ENCODE measurements at places on chromosomes 13 and 19.

DNA sequence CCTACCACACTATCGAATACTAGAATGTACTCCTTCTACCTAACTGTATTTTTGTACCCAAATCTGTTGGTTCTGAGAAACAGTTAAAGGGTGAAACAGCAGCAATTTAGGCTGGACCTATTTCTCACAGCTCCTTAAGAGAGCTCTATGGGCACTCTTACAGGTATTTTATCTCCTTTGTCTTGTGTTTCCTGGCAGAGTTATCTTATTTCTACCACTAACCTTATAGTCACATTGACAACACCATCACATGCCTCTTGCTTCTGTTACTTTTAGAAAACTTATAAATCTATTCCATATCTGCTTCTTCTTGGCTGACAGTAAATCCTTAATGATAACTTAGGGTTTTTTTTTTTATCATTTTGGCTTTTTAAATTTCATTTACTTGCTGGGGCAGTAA is 130.7 kb downstream of the MYO16 start:
- DNase-seq = no peak

DNA sequence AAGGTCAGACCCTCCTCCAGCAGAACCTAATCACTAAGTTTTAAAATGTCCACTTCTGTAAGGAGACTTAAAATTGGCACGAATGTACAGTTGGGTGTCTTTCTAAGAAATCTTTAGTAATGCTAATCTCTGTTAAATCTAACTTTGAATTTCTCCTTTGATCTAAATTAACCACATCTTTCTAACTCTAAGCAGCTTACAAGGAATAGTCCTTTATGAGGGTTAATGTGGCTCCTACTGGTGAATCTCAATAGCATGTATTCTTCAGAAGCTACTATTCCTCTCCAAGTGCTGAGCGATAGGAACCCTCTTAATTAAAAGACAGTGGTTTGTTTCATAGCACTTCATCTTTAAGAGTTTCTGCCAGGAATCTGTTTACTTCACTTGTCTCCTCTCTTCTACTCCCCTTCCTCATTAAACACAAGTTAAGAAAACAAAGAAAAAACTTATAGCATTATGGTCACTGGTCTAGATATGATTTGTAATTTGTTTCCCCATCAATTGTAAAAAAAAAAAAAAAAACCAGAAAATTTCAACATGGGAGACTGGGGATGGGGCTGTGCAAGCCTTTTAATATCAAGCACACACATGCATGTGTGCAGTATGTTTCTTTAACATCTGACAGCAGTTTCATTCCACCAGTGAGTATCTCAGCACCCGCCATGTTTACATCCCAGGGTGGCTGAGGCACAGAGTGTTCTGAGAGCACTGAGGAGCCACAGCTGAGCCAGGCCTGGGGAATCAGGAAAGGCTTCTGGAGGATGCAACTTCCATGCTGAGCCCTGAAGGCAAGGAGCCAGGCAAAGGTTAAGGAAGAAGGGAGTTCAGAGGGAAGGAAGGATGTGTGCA is 57.7 kb downstream of the ATP7B start:
- no peak for DNase-seq

DNA sequence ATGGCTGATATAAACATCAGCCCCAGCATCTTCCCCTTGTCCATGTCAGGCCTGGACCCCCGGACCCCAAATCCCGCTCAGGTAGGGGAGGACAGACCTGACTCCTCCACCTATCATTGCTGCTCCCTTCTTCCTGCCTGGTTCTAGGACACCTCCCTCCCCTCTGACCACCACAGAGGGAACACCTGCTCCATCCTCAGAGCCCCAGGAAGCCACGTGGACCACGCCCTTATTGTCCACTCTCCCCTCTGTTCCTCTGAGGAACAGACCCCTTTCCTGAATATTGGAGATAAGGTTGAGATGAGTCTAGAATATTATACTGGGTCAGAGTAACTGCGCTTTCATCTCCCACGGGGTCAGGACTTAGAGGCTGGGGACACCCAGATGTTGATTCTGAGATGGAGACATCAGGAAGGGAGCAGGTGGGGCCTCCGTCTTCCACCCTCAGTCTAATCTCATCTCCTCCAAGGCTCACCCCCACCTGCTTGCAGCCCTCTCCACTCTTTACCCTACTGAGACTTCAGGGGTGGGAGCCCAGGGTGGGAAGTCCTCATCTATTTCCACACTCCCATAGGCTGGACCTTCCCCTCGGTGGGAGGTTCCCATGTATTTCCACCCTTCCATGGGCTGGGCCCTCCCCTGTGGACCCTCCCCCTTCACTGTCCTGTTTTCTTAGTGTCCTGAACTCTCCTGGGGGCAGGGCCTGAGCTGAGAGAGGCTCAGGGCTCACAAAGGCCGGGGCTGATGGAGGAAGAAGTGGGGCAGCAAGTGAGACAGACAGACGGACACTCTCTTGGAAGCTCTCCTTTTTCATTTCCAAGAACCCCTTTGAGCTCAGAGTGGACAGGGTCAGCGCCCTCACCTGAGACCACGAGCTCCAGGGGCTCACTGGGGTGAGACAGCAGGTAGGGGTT is 2.7 kb downstream of the LILRA4 start:
- DNase-seq = no peak

DNA sequence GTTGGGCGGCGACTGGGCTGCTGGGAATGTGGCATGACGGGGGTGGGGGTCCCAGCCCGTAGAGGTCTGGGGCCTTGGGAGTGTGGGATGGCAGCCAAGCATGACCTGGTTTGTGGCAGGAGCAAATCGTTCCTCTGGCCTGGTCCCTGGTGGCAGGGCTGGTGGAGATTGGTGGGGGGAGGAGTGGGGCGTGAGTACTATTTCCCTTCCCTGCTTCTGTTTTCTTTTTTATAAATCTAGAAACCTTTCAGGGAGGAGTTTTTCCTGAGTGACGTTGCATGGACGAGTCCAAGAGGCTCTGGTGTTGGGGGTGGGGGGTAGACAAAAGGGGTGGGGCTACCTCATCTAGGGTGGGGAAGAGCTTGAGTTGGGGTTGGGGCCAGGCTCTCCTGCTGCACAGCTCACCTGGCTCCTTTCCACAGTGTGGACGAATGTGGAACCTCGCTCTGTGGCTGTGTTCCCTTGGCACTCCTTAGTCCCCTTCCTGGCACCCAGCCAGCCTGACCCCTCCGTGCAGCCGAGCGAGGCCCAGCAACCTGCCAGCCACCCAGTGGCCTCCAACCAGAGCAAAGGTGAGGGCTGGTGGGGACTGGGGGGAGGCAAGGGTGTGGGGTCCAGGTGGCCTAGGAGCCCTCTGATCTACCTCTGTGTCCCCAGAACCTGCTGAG is 15.4 kb upstream of the PRR19 start:
- peak; percentile 16 for DNase-seq

DNA sequence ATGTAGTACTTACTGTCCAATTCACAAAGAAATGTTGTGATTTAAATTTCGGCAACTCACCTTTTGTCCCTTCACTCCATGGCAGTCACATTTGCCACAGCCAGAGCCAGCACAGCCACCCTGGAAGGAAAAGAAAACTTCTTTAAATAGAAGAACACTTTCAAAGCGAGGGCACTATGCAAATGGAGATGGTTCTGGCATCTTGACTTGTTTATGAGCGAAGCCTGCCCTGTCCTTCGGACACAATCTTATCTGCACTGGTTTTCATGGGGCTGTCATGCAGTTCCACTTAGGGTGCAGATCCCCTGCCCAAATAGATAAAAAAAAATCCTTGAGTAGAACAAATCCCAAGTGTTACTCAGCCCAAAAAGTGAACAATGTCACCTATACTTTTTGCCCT is 64.3 kb downstream of the COL4A1 start:
- DNase-seq = no peak

DNA sequence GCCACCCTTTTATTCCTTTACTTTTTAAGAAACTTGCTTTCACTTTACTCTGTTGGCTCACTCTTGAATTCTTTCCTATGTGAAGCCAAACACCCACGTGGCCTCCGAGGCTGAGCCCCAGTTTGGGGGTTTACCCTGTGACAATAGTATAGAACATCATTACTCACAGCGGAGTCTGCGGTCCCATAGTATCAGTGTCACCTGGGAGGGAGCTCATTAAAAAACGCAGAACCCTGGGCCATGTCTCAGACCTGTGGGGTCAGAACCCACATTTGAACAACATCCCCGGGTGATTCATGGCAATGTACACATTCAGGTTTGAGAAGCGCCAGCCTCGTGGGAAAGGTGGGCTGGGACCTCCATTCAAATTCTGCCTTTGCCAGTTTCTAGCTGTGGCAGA is 36.0 kb upstream of the UBL3 start:
- no peak for DNase-seq

DNA sequence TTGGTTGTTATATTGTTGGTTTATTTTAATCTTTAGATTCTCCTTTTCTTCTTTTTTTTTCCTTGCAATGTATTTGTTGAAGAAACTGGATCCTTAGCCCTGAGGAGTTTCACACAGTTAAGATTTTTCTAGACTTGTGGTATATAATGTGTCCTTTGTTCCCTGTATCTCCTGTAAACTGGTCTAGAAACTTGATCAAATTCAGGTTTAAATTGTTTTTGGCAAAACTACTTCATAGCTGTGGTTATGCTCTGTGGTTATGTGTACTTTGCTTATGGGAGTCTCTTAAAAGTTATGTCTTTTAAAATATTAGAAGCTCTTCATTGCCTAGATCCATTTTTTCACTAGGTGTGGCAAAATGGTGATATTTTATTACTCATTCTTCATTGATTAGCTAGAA is 3.7 kb upstream of the MTRF1 start:
- DNase-seq = no peak

DNA sequence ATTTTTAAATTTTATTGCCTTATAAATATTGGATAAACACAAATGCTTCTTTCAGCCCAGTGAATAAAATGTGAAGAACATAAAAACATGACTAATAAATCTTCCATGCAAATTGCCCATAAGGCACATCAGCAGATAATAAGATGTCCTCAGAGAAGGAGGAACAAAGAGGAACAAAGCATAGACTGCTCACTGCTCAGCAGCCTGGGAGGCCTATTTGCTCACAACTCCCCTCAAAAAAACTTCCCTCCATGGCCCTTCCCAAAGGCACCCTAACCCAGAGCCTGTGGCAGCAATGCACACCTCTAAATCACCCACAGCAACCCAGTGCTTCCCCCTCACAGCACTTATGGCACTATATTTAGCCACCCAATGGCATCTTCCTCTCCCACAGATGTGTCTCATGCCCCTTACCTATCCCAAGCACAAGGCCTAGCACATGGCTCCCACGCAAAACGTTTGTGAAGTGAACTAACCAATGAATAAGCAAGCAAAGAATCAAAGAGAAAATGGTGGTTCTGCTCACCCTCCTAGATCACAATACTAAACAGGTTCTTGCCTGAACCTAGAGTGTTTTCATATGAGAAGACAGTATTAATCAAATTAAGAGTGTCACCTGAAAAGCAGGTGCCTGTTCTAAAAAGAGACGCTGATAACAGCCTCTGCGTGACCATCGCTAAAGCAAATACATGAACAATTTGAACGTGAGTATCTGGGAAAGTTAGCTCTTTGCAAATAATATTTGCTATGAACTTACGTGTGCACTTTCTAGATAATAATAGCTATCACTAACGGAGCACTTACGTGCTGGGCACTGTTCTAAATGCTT is 96.9 kb downstream of the TBC1D4 start:
- peak; percentile 22 for DNase-seq

- no peak for DNase-seq
Observed at GRCh38 chr13:37226971-37227370, 121.5 kb upstream of the CSNK1A1L start.

GRCh38 chr13:46170687-46171086 is 11.3 kb downstream of the LCP1 start:
- peak; percentile 92 for DNase-seq

DNA sequence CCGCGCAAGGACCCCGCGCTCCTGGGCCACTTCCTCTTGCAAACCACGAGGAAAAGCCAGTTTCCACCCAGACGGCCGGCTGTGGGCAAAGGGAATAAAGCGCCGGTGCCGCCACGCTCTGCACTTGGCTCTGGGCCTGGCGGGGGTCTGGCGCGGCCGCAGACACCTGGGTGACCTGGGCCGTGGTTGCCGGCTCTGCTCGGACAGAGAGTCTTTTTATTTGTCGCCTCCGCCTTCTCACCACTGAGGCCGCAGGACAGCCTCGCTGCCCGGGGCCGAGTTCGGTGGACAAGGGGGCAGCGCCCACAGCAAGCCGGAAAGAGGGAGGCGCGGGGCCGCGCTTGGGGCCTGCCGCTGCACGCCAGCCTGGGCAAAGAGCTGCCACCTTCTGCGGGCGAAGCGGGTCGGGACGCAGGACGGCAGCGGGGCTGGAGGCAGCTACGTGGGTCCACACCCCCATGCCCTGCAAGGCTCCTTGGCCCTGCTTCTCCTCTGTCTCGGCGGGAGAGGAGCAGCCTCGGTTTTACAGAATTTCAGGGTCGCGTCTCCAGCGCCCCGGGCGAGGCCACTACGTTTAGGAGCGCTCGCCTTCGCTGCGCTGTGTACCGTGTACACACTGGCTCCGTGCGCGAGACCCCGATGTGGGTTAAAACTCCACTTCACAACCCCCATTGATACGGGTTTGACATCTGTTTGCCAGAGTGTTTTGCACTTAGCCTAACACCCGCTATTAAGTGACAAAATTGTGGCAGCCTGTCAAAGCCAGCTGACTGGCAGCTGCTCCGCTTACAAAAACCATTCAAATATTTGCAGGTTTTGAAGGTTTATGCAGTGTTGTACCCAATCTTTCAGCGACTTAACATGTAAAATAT is 13.0 kb upstream of the SOX1 start:
- DNase-seq = no peak

- no peak for DNase-seq
Observed at GRCh38 chr19:41700381-41701195, 7.8 kb upstream of the CEACAM5 start.

DNA sequence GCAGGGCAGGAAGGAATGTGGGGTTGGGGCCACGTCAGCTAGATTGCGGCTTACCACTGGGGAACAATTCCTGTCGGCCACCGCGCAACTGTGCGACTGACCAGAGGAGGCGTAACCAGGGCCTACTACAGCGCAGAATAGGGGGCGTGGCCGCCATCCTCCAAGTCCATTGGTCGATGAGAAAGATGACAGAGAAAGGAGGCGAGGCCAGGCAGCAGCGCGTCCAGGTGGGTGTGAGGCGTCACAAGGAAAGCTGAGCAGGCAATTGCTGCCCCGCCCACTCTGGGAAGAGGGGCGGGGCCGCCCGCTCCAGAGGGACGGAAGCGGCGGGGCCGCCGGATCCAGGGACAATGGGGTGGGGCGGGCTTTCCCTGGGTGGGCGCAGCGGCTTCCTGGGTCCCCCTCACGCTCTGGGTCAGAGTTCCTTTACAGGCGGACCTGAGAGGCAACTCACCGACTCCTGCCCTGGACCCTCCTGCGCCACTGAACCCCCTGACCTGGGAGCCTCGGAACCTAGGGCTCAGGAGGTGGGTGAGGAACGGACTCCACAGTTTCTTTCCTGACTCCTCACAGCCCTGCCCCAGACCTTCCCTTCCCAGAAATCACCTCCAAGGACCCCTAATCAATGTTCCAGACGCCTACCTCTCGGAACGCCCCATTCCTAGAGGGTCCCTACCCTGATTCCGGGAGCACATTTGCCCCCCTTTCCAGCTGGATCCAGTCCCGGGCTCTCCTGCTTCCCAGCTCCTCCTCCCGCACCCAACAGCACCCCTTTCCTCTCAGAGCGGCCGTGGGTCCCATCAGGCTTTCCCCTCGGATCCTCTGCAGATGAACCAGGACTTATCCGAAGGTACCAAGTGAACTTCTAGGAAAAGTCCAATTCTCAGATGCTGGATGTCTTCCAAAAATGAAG is 101.5 kb upstream of the ZNF492 start:
- no peak for DNase-seq

- DNase-seq = no peak
Observed at GRCh38 chr19:15199661-15200552, 888 bp downstream of the NOTCH3 start.

GRCh38 chr19:15147090-15147489 is 39.9 kb downstream of the SYDE1 start:
- no peak for DNase-seq

Data from MV-4-11 (cell line).